Pancreas (tissue), 10 donors: ENCODE measurements at places on chromosomes 1 and 21. TPM values are rescaled to one million over a fixed set of nuclear protein-coding genes. Genes with fewer than 3 reads are reported as not detected.

The NIPAL3 gene
- polyA plus RNA-seq: 8.5 TPM

The GPA33 gene
- 0.11 TPM for polyA plus RNA-seq

GRCh38 chr1:205505791-205506190, 1.3 kb downstream of the CDK18 start:
- peak; percentile 56 for DNase-seq

- DNase-seq: no peak
Observed at GRCh38 chr1:207866471-207867135, 44.3 kb downstream of the CD34 start.

GRCh38 chr1:34978921-34979320, 6.2 kb downstream of the TMEM35B start:
- no peak for DNase-seq

DNA sequence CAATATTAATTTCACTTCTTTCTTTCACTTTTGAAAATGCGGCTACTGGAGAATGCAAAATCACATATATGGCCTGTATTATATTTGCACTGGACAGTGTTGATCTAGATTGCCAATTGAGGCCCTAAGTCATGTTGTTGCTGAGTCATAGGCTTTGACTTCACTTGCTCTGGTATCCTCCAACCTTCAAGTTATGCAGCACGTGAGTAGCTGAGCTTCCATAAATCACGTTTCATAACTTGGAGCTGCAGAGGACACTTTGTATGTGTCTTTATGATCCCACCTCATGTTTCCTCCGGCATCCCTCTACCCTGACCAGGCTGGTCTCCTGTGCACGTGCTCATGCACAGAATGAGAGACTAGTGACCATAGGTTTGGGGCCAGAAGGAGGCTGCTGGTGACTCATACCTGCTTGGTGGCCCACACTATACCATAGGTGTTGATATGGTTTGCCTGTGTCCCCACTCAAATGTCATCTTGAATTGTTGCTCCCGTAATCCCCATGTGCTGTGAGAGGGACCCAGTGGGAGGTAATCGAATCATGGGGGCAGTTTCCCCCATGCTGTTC, 103.0 kb upstream of the TSPAN2 start:
- no peak for DNase-seq

- DNase-seq: no peak
Observed at GRCh38 chr1:7422561-7422960, 348.5 kb upstream of the VAMP3 start.

GRCh38 chr1:38569932-38570656, 289.5 kb downstream of the RRAGC start:
- no peak for DNase-seq

GRCh38 chr1:13662493-13662892, 37.5 kb upstream of the PRDM2 start:
- no peak for DNase-seq

- no peak for DNase-seq
Observed at GRCh38 chr1:62528015-62528414, 69.3 kb upstream of the ANGPTL3 start.

DNA sequence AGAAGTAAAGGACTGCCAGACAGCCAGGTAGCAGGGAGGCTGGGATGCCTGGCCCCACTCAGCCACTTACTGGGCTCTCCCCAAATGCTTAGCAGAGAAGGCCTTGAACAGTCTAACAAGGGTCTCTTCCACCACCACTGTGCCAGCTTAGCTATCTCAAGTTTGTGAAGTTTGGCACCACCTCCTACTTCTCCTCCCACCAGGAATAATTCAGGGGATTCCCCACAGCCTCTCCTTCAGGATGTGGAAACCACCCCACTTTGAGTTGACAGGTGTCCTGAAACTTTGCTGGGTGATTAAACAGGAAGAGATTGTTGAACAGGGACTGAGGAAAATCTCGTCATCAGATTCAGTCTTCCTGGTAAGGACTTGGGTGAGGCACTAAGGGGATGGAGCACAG, 59.4 kb upstream of the ATP1B1 start:
- no peak for DNase-seq

DNA sequence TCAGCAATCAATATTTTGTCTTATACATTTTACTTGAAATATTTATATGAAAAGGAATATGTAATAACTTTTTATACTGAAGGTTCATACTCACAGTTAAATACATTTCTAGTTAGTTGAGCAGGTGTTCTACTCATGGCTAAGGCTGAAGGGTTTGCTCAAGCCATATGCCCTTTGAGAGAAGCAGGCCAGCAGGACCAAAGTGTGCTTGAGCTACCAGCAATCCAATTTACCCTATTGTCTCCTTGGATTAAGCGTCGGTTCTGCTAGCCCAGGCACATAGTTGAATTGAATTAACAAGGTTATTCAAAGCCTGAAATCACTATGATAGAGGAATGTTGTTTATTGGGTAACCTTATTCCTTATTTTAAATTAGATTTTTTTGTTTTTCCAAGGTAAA, 151.5 kb upstream of the BACE2 start:
- DNase-seq: no peak

The CLCA4 gene
- 0.19 TPM for polyA plus RNA-seq

DNA sequence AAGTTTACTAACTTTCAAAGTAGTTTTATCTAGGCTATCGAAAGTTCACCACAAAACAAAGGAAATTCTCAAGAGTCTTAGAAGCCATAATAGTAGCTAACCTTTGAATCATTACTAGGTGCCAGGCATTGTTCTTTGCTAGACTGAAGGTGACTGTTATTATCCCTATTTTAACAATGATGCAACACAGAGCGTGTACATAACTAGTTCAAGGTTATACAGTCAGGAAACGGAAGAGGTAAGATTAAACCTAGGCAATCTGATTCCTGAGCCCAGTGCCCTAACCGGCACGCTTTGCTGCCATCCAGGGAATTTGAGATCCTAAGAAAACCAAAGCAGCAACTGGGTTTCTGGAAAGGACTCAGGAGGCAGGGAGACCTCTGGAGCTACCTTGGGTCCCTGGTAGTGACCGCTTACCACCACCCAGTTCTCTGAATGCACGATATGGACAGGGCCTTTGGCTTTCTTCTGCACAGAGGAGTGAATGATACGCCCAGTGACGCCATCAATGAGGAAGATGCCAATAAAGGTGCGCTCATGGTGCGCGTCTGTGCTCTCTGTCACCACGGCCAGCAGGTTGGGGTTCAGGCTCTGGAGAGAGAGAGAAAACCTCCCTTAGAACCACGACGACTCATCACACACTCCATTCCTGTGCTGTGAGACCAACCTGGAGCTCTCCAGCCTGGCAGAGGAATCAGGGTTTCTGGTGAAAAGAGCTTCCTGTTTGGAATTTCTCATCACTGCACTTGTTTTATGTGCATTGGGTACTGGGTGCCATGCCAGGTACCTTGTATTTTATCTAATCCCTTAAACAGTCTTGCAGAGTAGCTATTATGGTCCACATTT, 13.1 kb upstream of the UBR4 start:
- no peak for DNase-seq

- DNase-seq: no peak
Observed at GRCh38 chr1:27816921-27817630, 13.5 kb upstream of the PPP1R8 start.

GRCh38 chr1:40862008-40862863, at the start of gene CITED4:
TSS of gene CITED4 (minus strand) at chr1:40862363. CDS start at chr1:40862127, 236 bp downstream.
- peak; percentile 99 for DNase-seq

DNA sequence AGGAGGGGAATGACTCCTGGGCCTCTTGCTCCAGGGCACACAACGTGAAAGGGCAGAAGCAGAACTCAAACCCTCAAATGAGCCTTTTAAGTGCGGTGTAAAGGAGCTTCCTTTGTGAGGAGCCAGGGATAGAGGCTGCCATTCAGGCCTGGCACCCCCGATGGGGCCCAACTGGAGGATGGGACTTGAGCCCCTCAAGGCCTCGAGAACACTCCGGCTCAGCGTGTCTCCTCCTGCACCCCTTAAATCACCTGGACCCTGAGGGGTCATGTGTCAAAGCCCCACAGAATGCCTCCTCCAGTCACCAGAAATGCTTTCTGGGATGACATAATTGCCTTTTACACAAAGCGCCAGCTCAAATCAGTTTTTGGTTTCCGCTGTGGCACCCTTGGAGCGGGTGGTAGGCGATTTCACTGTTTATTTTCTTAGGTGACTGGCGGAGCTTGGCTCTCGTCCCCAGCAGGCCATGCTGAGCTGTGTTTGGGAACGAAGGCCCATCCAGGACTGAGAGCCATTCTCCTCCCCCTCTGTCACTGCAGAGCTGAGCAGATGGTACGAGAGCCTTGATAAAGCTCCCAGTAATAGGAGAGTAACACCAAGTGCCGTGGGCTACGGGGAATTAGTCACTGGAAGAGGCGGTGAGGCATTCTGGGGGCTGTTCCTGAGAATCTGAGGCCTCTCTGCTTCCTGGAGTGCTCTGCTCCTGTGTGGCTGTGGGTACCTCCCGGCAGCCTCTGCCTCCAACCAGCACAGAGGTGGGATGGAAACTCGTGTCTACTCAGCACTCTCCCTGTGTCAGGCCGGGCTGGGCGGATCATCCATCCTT, 163.0 kb downstream of the GRIK3 start:
- no peak for DNase-seq

- no peak for DNase-seq
Observed at GRCh38 chr1:100750005-100750885, 30.7 kb downstream of the VCAM1 start.

DNA sequence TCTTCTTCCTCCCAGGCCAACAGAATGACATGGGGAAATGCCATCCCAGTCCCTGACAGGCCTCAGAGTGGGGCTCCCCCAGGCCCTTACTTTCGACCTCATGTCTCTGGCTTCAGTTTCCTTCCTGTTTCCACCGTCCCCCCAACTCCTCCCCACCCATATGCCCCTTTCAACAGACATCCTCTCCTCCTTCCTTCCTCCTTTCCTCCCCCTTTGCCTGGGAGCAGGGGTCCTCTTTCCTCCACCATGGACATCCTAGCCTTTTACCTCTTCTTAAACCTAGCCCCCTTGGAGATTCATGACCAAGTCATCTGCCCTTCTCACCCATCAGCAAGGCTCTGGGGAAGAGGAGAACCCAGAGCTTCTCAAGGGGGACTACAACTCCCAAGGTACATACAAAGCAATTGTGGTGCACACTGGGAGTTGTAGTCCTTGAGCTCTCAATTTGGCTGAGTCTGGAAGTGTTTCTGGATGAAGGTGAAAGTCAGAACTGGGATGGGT, 4.0 kb downstream of the ZBTB7B start:
- DNase-seq: no peak

DNA sequence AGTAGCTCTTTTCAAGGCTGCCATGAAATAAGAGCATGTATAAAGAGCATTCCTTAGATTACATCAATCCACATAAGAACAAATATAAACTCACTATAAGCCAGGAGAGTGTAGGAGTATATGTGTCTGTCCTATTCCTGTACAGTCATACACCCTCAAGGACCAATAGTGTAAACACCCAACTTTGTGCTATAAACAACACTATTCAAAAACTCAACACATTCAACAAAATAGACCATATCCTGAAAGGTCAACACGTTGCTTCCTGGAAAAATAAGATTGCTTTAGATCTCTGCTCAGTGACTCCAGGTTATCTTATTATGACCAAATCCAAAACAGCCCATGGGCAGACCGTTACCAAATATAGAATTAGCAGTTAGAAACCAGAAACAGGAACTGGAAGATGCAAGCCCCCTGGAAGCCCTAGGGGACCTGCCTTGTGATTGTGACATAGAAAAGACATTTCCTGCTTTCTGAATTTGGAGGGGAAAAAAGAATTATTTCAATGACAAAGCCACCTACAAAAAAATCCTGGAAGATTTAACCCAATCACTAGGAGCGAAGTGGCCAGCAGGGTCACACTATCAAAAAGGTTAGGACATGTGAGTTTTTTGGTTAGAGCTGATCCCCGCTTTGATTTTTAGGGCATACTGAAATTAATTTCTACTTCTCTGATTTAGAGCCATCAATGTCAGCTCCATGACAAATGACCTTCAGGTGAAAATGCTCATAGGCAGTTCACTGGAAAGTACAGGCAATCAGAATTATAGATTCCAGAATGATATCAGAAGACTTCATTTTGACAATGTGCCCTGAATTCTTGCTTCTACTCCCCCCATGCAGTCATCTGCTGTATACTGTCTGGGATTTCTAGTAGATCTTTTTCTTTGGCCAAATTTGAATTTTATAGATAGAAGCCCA, 59.9 kb downstream of the LRRC8C start:
- no peak for DNase-seq

DNA sequence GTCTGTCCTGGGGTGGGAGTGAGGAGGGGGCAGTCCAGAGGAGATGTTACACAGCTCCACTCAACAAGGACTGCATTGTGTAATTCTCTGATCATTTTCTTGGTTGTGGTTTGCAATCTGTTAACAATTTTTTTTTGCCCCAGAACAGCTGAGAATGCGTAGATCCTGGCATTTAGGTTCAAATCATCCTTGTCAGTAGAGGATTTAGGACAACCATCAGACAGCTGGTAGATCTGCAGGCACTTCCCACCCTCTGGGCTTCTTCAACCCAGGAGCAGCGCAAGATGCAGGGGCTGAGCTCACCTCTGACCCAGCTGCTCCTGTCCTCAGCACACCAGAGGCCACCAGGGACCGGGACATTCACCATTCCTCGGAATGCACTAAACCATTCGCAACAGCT, 13.5 kb downstream of the BCAR3 start:
- no peak for DNase-seq

GRCh38 chr1:12161662-12162458, 4.9 kb upstream of the TNFRSF1B start:
- DNase-seq: peak; percentile 76

DNA sequence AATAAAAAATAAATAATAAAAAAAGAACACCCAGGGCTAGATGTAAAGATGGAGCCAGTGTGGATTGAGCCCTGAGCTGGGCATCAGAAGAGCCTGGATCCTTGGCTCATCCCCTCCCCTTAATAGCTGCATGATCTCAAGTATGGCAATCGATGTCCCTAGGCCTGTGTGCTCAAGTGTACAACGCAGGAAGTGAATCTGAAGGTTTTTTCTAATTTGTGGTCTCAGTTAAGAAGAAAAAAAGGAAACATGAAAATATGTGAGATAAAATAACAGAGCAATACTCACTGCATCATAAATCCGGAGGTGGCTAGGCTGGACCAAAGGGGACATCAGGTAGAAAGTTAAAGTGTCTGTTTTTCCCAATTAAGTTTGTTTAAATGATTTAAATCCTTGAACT, 47.3 kb upstream of the SLC44A3 start:
- no peak for DNase-seq

- DNase-seq: peak; percentile 21
Observed at GRCh38 chr1:47870946-47871676, 126.1 kb downstream of the TRABD2B start.

- no peak for DNase-seq
Observed at GRCh38 chr1:55046871-55047270, 7.5 kb downstream of the PCSK9 start.

The FCRL4 gene
- polyA plus RNA-seq: not detected

GRCh38 chr1:72942008-72942407, 659.7 kb upstream of the NEGR1 start:
- DNase-seq: no peak

The CFAP410 gene
- 118 TPM for polyA plus RNA-seq

DNA sequence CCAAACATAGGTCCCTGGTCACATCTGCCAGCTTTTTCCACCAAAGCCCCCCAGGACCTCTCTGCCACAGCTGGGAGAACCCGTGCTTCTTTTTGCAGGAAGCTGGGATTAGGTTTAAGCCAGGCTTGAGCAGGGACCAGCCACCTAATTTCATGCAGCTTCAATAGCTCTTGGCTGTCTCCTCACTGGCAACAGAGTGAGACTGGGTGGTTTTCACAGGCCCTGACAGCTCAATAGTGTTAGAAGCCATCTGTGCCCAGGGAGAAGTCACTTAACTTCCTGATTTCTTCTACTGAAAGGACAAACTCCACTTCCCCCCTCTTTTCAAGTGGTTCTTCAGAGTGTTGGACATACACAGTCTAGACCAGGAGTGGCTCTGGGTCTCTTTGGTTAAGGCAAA, 20.4 kb upstream of the SRSF4 start:
- DNase-seq: no peak

GRCh38 chr1:206482611-206483010, 12.3 kb downstream of the IKBKE start:
- no peak for DNase-seq
